ENCODE measurements at places on chromosomes 2 and 18.

- no peak for DNase-seq
These were observed 262.0 kb downstream of the MEIS1 start for GRCh38 chr2:66696886-66697285.

DNA sequence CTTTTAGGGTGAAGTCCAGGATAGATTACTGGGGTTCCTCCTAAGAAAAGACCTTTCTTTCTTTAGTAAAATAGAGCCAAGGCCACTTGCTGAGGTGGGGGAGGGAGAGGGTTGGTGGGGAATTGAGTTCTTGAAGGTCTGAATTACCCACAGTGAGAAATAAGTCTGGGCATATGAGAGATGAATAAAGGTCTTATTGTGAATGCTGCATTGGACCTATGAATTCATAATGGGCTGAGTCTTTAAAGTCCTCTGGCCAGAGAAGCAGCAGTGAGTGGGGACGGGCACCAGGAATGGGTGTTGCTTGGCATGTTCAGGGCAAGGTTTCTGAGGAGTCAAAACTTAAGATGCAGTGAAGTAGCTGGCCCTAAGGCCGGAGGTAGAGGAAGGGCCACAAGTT is 10.5 kb downstream of the MAPRE3 start:
- no peak for DNase-seq

DNA sequence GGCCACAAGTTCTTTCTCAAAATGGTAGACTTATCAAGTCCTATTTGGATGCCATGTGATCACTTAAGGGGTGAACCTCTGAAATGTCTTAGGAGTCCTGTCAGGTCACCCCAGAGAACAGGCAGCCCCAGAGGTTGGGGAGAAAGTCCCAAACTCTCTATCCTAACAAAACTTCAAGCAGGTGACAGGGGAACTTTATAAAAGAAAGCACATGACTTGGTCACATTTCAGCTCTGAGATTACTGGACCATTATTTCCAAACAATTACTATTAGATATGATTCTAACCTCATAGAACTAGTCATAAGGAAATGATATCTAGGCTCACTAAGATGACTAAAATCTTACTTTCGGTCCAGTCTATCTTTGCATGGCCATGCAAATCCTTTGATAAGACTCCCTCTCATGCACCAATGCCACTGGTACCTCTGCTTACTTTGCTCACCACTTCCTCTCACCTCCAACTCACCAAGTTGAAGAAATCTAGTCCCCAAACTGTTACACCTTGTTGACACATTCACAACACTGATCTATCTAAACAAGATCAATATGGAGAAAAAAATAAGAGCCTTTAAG is 107.0 kb downstream of the GALNT14 start:
- DNase-seq, result no peak

DNA sequence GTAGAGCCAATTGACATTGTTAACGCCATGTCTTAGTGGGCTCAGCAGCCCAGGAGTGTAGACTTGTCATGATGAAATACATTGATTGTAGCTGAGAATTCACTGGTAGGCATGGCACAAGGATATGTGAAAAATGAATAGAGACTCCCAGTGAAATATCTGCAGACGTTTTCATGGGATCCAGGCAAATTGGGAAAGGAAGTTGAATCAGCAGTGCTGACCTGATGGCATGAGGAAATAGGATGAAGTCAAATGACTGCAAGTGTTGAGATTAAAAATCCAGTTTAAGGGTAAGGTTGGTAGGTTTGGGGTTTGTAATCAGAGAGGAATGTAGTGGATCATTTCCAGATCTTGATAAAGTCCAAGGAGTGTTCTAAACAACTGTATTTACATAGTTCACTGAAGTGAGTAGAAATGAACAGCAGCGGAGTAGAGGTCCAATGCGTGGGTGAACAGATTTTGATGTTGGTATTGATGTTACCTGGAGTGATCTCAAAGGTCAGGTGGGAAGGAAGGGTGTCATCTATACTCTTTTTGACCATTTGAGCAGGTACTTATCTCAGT is 24.6 kb downstream of the INSIG2 start:
- DNase-seq, result no peak

- no peak for DNase-seq
These were observed 243.4 kb downstream of the BCL11A start for GRCh38 chr2:60309941-60310660.

DNA sequence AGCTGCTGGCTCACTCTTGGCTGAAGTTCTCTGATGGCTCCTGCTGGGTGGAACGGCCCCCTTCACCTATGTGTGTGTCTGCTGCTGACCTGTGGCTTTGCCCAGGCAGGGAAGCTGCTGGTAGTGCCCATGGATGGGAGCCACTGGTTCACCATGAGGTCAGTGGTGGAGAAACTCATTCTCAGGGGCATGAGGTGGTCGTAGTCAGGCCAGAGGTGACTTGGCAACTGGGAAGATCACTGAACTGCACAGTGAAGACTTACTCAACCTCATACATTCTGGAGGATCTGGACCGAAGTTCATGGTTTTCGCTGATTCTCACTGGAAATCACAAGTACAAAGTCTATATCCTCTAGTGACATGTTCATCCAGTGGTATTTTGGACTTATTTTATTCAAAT is 13.9 kb upstream of the UGT1A8 start:
- no peak for DNase-seq
